ENCODE measurements at places on chromosomes 2 and 18.

GRCh38 chr2:30235008-30235655 is 3.8 kb downstream of the LBH start:
- no peak for DNase-seq

DNA sequence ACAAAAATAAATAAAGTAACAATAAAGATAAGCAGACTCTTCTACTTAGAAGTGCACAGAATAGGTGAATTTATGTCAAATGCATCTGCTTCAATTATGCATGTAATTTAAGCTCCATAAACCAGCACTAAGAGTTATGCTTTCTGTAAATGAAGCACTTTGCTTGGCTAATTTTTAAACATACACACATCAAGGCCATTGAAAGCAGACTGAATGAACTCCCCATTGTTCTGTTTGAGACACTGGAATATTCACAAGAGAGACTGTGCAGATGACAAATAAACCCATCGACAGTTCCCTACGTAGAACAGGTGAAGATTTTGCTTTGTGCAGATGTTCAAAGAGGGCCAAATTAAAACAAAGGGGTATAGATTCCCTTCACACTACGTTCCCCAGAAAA is 133.4 kb downstream of the PID1 start:
- no peak for DNase-seq

- no peak for DNase-seq
These were observed 139.8 kb downstream of the OLA1 start for GRCh38 chr2:174108579-174108978.

GRCh38 chr2:159053161-159054031 is 85.0 kb downstream of the TANC1 start:
- DNase-seq: no peak

- peak; percentile 91 for DNase-seq
These were observed 12.0 kb downstream of the TMEM163 start for GRCh38 chr2:134706587-134707329.

- no peak for DNase-seq
These were observed 891 bp upstream of the FTCDNL1 start for GRCh38 chr2:199851883-199852282.

DNA sequence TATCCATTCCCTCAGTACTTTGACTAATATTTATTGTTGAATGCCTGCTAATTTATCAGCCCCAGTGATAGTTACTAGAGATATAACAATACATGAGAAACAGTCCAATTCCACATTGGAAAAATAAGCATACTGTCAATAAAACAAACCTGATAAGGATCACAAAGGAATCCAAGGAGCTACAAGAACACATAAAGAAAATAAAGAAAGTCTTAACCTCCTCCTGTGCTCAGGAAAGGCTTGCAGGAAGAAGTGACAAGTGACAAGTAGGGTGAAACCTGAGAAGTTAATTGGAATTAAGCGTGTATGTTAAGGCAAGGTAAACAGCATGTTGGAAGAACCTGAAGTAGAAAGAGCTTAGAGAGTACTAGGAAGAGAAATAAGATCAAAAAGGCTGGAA is 20.3 kb upstream of the ASNSD1 start:
- DNase-seq: no peak

- DNase-seq: no peak
These were observed 2035.3 kb upstream of the CELF4 start for GRCh38 chr18:39600894-39601293.

DNA sequence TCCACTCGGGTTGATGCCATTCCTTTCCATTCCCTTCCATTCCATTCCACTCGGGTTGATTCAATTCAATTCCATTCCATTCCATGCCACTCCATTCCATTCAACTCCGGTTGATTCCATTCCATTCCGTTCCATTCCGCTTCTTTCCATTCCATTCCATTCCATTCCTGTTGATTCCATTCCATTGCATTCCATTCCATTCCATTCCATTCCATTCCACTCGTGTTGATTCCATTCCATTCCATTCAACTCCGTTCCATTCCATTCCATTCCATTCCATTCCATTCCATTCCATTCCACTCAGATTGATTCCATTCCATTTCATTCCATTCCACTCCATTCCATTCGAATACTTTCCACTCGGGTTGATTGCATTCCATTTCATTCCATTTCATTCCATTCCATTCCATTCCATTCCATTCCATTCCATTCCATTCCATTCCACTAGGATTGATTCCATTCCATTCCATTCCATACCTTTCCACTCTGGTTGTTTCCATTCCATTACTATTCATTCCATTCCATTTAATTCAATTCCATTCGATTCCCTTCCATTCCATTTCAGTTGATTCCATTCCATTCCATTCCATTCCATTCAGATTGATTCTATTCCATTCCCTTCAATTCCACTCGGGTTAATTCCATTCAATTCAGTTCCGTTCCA is 1141.8 kb downstream of the RPIA start:
- DNase-seq: no peak

DNA sequence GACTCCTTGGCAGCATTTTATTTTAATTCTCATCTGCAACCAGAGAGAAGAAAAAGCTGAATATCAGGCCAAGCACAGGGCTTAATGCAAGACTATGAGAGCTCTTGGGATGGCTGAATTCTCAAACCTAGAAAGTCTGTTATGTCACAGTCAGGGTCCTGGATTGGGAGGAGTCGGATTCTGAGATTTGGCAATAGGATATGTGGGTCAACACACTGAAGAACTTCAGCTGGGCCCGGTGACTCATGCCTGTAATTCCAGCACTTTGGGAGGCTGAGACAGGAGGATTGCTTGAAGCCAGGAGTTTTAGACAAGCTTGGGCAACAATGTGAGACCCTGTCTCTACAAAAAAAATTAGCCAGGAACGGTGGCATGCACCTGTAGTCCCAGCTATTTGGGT is 102.4 kb downstream of the COL3A1 start:
- DNase-seq: no peak

DNA sequence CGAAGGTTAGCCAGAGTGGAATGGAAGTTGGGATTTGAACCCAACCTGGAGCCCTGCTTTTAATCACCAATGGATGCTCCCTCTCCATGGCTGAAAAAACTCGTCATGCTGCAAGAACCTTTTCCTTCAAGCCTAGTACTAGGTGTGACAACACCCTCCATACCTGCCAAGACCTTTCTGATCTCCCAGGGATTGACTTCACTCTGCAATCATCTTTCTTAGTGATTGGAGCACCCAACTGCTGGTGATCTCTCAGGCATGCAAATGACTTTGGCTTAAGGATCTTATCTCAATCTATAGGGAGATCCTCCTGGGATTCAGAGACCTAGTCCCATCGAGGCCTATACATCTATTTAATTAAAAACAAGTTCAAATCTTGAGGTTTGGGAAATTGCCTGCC is 23.5 kb upstream of the ITGB6 start:
- no peak for DNase-seq

- no peak for DNase-seq
These were observed 196.0 kb downstream of the LDLRAD4 start for GRCh38 chr18:13414521-13414920.

DNA sequence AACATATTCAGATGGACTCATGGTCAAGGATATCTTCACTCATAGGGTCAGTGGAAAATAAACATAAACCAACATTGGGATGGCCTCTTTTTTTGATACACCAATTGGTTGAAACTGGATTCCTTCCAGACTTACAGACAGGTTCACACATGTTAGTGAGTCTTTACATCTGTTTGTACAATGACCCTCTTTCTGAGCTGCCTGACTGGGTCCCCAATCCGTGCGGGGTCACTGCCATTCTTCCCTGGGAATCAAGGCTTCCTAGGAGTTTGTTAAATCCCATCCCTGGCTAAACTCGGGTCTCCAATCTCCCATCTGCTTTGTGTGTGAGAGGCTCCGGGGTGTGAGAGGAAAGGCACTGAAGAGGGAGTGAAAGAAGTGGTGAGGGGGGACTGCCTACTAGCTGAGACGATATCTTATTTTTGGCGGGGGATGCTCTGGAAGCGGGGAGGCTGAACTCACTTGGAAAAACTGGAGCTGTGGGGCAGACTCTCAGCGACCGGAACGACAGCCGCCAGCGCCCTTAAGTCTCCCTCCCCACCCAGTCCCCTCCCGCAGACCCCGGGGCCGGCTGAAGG is 487 bp downstream of the STARD6 start:
- DNase-seq: no peak

- no peak for DNase-seq
These were observed 18.2 kb upstream of the PCBP1 start for GRCh38 chr2:70069049-70069448.

DNA sequence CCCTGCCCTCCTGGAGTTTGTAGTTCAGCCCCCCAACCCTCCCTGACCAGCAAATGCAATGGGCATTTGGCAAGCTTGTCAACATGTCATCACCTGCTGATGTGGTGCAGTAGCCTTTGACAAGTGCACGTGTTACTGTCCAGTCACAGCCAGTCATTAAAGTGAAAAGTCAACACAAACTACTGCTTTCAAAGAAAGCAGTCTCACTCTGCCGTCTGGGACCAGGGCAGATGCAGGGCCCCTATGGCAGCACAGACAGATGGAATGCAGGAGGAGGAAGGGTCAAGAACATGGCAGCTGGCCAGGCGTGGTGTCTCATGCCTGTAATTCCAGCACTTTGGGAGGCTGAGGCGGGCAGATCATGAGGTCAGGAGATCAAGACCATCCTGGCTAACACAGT is 222.4 kb upstream of the OSR1 start:
- DNase-seq: no peak

- DNase-seq: no peak
These were observed 101.9 kb downstream of the THADA start for GRCh38 chr2:43493954-43494353.

GRCh38 chr18:56727399-56727798 is 76.2 kb downstream of the WDR7 start:
- no peak for DNase-seq

DNA sequence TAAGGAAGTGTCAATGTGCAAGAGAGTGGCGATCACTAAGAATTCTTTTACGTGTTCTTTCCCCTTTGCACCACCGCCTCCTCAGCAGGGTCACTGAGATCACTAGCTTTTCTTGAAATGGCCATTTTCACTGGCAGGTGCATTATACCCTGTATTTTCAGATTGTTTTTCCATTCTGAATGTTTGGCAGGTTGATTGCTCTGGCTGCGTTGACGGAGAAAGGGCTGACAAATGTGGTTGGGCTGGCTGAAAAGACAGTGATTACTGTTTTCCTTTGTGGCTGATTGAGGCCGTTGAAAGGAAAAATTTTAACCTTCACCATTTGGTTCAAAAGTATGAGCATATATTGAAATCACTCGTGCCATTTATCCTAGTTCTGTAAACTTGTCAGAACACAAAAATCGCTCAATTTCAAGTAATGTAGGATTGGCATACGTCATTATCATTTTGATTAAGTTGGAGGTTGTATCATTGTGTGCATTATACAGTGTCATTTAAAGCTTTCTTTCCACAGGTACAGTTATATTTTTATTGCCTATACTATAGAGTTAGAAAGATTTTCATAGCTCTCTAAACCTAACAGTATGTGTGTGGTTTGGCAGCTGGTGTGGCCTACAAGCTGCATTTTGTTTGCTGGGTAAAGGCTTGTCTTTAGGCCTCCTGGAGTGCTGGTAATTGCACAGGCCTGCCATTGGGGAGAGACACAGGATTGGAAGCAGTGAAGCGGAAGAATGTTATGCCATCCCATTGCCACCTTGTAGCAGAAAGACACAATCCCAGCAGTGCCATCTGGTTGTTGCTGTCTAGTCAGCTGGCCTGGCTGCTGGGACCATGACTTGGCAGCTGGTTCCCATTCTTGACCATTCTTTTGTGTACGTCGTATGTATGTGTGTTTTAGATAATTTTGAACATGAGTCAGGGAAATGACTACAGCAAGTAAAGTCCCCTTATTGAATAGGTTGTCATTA is 36.7 kb downstream of the DYNC1I2 start:
- DNase-seq: peak; percentile 28

DNA sequence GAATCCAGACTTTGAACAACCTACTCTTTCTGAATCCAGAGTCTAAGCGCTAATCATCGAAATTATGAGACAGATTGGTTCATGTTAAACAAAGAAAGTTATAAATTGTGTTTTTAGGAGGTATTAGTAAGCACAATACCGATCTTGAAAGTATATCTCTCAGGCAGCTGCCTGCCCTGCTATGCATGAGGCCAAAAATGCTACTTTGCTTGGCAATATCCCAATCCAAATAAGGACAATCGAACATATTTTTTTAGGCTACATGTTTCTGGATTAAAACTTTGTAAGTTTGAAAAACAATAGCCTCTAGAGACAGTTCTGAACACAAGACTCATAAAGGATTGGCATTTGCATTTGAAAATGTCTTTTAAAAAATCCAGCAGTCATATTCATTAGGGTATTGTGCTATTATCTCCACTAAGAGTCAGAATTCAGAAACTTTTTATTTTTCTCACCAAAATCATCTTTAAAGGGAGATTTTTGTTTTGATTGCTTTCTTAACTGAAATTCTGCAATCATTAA is 167.1 kb downstream of the PDE1A start:
- DNase-seq: no peak

- DNase-seq: peak; percentile 91
These were observed 39.4 kb downstream of the CMPK2 start for GRCh38 chr2:6826081-6826913.

GRCh38 chr18:48711651-48712486 is 173.0 kb downstream of the CTIF start:
- DNase-seq: peak; percentile 26

DNA sequence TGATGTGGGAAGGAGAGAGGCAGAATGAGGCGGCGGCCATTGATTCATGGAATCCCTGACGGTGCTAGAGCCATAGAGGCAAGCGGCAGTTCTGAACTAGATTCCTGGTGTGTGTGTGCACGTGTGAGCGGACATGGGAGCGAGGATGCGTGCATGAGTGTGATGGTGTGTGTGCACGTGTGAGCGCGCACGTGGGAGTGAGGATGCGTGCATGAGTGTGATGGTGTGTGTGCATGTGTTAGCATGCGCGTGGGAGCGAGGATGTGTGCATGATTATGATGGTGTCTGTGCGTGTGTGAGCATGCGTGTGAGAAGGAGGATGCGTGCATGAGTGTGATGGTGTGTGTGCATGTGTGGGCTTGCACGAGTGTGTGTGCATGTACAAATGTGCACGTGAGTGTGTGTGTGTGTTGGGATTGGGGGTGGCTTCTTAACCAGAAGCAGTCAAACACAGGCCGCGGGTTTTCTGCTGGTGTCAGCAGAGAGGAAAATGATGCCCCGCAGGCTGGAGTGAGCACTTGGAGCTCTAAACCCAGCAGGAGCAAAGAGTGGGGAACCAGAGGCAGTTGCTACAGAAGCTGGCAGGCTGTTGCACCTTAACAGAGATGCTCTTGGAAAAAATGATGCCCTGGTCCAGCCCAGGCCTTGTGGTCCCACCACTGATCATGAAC is 29.5 kb downstream of the DIPK1C start:
- DNase-seq: no peak

DNA sequence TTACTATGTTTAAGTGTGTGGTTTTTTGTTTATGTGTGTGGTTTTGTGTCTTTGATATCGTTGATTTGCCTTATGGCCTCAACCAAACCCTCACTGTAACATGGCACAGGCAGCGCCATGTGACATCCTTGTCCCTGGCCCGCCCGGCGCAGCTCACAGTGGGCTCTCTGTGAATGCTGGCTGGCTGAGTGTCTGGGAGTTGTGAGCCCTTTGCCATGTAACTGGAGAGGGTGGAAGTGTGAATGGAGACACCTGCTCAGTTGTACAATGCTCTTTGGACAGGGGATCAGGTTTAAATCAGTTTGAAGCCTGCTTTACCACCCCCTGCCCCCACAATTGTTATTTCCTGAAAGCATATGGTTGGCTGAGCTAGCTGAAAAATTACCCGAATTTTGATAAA is 41.8 kb downstream of the TCF7L1 start:
- DNase-seq: no peak

Measured in KBM-7 (cell line).